ENCODE measurements at places on chromosomes 2 and 18.

DNA sequence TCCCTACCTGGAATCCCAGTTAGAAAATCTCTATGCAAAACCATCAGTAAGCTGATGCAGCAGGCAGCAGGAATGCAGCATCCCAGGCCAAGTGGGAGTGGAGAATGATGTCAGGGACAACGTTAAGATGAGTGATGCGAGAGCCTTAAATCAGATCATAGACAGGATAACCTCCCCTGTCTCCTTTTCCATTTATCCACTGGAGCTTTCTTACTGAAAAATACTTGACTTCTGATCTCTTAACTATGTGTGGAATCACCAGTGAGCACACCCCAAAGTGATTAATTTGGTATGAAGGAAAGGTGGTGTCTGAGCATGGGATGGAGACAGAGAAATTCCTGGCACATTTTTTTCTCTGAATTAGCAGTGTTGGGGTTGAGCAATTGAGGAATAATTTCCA, 98.0 kb downstream of the RND3 start:
- DNase-seq, result no peak

DNA sequence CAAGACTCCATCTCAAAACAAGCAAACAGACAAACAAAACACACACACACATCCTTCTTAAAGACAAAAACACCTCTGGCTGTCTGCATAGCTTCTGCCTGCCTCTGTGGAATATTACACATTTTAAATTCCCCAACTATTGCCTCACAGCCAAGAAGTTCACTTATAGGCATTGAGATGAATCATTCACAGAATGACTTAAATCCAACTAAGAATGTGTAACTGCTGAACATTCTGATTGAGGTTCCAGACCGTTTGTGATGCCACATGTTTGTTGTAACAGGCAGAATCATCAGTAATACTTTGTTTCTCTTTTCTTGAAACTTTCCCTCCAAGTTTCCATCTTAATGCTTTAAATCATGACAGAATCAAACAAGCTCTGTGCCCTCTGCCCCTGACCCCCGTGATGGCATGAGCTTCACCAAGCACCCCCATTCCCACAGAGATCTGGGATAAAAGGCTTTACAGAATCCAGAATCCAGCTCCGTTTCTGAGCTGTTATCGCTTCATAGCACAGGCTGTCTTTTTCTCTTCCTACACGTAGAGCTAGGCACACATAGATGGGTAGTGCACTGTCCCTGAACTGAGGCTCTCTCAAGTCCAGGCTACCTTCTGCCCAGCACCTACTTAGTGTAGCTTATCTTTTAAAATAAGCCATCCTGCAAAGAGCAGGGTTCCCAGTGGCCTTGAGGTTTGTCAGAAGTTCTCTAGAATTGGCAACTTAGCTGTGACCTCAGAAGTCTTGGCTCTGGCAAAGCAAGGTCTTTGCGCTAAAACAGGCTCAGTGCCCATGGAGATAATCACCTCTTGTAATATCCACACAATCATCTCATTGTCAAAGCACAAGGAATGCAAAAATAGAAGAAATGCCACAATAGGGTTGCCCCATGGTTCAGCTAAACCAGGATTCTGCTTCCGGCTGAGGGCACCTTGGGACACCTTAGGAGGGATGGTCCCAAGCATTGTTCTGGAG, 32.9 kb downstream of the EPAS1 start:
- DNase-seq, result no peak

DNA sequence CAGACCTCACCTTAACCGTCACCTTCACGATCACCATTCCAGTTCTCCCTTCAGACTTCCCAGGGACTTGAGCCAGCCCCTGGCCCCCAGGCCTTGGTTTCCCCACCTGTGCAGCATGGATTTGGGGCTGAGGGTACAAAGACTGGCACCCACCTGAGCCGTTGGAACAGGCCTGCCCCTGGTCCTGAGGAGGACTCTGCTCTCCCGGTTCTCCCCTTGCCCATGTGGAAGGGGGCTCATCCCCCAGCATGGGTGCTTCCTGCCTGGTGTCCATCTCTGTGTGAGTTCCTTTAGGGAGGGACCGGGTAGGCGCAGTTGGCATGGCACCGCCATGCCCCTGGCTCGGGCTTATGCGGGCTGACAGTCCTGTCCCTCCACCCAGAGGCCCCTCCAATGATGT, 10.9 kb upstream of the GPR35 start:
- no peak for DNase-seq

DNA sequence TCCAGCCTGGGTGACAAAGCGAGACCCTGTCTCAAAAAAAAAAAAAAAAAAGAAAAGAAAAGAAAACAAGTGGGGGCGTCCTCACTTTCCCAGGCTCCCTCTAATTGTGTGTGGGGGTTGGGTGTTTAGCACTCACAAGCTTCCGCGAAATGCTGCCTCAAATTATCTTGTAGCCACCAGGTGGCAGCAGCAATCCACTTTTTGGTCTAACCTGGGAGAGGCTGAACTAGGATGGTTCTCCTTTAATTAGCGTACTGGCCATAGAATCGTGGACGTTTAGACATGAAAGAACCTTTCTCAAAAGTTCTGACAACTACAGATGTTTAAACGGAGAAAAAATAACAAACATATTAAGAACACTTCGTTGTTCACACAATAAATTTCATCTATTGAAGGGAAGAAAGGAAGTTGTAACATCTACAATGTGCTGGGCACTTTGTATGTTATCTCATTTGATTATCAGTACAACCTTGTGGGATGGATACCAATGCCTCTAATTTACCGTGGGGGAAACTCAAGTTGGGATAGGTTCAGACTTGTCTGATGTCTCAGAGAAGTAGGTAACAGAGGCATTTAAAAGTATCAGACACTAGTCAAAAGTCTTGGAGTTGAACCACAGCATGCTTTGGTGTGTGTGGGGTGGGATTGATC, 122.7 kb upstream of the NABP1 start:
- DNase-seq, result peak; percentile 87

DNA sequence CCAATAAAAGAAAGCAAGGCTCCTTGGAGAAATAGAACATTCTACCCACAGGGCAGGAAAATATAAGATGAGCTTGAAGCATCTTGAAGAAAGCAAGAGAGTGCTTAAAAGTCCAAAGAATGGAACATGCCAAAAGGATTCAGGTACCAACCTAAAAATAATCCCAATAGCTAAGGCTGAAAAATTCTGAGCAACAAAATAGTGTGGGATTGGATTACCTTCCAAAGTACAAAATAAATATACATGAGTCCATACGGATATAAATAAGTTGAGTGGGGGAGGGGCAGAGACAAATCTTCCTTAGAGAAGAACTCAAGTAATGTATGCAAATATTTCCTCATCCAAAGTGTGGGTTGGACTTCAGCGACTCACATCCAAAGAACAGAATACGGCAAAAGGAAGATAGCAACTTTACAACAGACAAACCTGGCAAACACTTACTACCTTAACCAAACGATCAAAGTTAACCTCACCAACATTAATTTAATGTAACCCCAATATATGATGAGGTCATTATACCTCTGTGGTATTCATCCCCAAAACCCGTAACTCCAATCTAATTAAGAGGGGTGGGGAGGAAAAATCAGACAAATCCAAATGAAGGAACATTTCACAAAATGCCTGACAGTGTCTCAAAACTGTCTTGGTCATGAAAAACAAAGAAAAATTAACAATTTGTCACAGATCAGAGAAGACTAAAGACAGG, 26.9 kb downstream of the MEMO1 start:
- no peak for DNase-seq

DNA sequence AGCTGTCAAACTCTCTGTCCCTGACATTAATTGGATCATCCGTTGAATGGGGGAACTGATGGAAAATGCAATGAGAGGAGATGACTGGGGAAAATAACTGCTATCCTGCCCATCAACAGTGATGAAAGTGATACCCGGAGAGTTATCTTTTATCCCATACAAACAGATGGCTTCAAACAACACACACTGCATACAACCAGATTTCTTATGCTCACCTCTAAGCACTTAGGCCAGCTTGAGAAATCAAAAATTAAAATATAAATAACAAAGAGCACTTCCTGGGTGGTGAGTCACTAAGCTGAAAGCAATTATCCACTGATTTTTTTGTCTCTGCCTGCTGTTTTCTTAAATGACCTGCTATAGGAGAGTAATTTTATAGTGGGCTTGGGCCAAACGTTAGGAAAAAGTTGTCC, 237.6 kb upstream of the RGPD4 start:
- DNase-seq, result peak; percentile 55

DNA sequence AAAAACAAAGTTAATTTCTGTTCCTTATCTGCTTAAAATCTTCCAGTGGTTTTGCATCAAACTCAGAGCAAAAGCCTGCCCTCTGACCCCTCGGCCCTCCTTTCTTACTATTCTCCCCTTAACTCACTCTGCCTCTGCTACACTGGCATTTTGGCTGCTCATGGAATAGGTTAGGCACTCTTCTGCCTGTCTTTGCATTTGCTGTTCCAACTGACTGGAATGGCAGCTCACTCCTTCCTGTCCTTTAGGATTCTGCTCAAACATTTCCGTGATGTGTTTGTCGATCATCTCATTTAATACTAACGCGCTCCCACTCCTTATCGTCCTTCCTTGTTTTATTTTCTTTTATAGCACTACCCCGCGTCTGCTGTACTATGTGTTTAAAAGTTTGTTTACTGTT, 815 bp downstream of the CEBPZ start:
- peak; percentile 6 for DNase-seq

- no peak for DNase-seq
Observed at GRCh38 chr2:157262248-157262647, 4.7 kb downstream of the GALNT5 start.

DNA sequence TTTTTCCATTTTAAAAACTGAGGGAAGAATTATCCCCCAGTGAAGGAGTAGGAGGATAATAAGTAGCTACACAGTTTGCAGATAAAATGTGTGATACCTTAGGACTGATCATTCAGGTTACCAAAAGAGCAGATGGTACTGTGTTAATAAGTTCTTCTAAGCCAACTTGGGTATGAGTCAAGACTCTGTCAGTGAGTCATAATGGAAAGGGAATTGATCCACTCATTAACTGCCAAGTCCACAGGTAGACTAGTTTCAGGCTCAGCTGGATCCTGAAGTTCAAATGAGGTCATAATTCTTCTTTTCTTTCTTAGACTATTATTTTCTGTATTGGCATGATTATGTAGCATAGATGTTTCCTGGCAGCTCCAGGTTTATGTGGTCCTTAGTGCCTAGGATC, 142.4 kb upstream of the ALPP start:
- DNase-seq, result peak; percentile 30

DNA sequence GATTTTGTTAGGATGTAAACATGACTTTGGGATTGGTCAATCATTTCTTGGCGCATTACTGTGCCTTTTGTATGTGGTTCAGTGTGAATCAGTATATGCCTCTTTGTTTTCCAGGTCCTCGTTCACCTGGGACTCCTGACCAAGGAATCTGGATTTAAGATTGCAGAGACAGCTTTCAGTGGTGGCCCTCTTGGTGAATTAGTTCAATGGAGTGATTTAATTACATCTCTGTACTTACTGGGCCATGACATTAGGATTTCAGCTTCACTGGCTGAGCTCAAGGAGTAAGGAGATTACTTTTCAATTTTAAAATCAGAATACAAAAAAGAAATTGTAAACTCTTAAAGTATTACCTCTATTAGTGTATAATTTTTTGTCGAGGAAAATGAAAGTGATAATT, 87.6 kb downstream of the MGAT5 start:
- DNase-seq, result no peak

DNA sequence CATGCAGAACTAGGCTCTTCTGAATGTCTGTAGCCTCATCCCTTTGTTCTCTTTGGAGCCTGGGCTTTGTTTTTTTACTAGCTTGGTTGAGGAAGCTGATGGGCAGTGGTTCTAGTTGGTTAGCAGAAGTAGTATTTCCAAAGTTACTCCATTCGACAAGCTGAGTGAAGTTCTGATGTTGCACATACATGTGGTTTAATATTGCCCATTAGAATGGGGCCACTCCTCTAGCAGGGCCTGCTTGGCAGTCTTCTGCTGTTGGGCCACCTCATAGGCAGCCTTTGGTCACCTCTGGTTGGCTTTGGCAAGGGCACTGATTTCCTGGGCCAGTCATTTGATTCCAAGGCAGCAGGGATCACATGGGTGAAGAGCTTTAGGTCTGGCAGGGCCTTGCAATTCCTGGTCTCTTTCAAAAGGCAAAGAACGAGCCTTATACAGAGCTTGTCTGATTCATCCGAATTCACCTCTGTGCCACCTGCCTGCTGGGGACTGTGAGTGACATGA, 2.5 kb downstream of the RPIA start:
- DNase-seq, result no peak

- no peak for DNase-seq
Observed at GRCh38 chr2:36584148-36584794, 13.7 kb downstream of the FEZ2 start.

DNA sequence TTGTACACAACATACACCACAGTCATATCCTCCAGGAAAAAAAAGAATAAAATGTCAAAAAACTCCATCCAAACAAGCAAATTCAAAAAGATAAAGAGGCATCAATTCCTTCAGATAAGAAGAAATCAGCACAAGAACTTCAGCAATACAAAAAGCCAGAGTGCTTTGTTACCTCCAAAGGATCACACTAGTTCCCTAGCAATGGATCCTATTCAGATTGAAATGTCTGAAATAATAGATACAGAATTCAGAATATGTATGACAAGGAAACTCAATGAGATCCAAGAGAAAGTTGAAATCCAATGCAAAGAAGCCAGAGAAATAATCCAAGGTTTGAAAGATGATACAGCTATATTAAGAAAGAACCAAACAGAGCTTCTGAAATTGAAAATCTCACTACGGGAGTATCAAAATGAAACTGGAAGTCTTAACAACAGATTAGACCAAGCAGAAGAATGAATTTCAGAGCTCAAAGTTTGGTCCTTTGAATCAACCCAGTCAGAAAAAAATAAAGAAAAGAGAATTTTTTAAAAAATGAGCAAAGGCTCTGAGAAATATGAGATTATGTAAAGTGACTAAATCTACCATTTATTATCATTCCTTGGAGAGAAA, 80.6 kb downstream of the TRABD2A start:
- no peak for DNase-seq

- no peak for DNase-seq
Observed at GRCh38 chr2:122988395-122989221, 1036.5 kb upstream of the CNTNAP5 start.

DNA sequence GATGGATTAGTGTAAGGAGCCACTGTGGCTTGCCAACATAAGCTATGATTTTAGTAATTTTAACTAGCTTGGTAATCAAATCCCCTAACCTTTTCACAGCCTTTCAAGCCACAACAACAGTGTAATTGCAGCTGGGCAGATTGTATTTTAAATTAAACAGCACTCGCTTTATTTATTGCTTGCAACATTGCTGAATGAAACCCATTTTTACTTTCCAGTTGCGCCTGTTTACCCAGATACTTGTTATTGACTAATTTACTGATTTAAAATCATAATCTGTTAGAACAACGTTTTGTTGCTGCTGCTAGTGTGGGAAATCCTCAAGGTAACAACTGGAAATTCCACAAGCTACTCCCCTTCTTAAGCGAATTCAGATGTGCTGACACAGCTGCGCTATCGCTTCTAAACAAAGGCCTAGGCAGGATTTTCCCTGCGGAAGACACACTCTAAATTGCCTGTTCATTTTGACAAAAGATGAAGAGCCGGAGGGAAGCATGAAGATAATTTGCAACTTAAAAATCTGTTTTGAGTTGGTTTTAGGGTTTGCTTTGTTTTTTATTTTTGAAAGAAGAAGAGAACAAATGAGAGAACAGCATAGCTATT, 283.9 kb downstream of the ALPK2 start:
- peak; percentile 14 for DNase-seq
